ENCODE measurements at places on chromosomes 12 and 14.

DNA sequence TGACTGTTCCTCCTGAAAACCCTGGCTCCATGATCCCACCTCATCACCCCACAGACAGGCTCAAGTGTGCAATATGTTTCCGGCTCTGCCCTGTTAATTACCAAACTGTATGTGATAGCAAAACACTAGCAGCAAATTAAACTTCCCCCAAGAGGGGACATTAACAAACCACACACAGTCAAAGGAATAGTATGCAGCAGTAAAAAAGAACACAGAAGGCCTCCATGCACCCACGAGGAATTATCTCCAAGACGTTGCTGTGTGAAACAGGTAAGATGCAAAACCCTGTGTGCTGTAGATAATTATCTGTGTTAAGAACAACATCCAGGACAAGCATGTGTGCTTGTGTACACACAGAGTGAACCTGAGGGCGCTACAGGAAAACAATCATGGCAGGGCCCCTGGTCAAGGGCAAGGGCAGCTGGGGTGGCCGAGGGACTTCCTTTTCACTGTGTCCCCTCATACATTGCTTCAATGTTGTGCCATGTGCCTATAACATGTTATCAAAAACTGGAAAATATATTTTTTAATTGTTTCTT is 35.8 kb downstream of the ITPK1 start:
- H3K4me3 ChIP-seq, result no peak overlapping the region
- no peak for DNase-seq
- no peak overlapping the region for H3K27ac ChIP-seq
- peaks cover 2% of the 10 kb centered on the region for H3K4me1 ChIP-seq
- H3K36me3 ChIP-seq, result no peaks in the 10 kb centered on the region

GRCh38 chr12:78194448-78194847 is 363.8 kb downstream of the NAV3 start:
- no peaks in the 10 kb centered on the region for H3K36me3 ChIP-seq
- H3K4me1 ChIP-seq, result no peaks in the 10 kb centered on the region
- H3K4me3 ChIP-seq, result no peak overlapping the region

GRCh38 chr12:15015121-15015520 is 42.3 kb downstream of the PDE6H start:
- H3K36me3 ChIP-seq, result no peaks in the 10 kb centered on the region
- no peaks in the 10 kb centered on the region for H3K27me3 ChIP-seq
- H3K4me1 ChIP-seq, result no peaks in the 10 kb centered on the region
- no peak overlapping the region for H3K4me3 ChIP-seq

- H3K4me3 ChIP-seq, result no peak overlapping the region
- H3K27ac ChIP-seq, result no peak overlapping the region
- H3K36me3 ChIP-seq, result no peaks in the 10 kb centered on the region
- no peaks in the 10 kb centered on the region for H3K27me3 ChIP-seq
- peak; percentile 20 for DNase-seq
Measured at GRCh38 chr12:107436376-107436775, 249.2 kb upstream of the PWP1 start.

DNA sequence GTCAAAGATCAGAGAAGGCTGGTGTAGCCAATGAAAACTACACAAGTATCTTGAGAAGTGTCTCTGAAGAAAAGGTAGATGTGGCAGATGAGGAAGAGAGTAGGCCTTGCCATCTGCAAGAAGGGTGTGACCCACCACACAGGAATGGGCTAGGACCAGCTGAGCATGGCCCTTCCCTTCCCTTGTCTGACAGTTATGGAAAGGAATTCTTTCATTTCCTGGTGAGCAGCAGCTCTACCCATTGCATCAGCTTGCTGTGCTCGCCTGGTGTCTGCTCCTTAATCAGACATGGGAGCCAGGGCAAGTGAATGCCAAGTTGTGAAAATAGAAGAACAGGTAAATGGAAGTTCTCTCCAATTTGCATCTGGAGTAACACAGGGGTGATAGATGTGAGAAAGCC is 145.2 kb upstream of the KRR1 start:
- no peaks in the 10 kb centered on the region for H3K4me1 ChIP-seq
- H3K27me3 ChIP-seq, result no peaks in the 10 kb centered on the region
- no peak for DNase-seq
- no peaks in the 10 kb centered on the region for H3K36me3 ChIP-seq
- H3K4me3 ChIP-seq, result no peak overlapping the region

DNA sequence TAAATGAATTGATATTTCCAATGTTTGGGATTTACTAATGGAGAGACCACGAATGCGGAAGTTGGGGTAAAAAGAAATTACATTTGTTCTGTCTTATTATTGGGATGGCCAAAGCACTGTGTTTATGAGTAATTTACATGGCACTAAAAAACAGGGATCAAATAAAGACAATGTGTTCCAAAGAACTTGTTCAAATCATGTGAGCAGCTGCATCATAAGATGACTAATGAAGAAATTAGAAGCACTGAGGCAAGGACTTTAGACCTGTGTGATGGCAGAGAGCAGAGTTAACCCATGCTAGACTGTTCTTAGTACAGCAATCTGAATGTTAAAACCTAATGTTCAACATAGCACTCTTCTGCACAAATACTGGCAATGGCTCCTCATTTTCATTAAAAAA is 34.3 kb upstream of the DCN start:
- no peaks in the 10 kb centered on the region for H3K27me3 ChIP-seq
- no peak overlapping the region for H3K27ac ChIP-seq
- DNase-seq, result no peak
- H3K4me3 ChIP-seq, result no peak overlapping the region
- no peaks in the 10 kb centered on the region for H3K36me3 ChIP-seq
- H3K4me1 ChIP-seq, result no peaks in the 10 kb centered on the region

GRCh38 chr14:86055512-86056075 is 525.6 kb downstream of the FLRT2 start:
- no peaks in the 10 kb centered on the region for H3K36me3 ChIP-seq
- no peak overlapping the region for H3K27ac ChIP-seq
- no peak overlapping the region for H3K4me3 ChIP-seq

- no peaks in the 10 kb centered on the region for H3K27me3 ChIP-seq
- no peak for DNase-seq
- H3K36me3 ChIP-seq, result no peaks in the 10 kb centered on the region
- H3K4me1 ChIP-seq, result no peaks in the 10 kb centered on the region
- H3K4me3 ChIP-seq, result no peak overlapping the region
Measured at GRCh38 chr14:88258021-88258420, 65.0 kb downstream of the KCNK10 start.

GRCh38 chr12:42611571-42612230 is 22.2 kb upstream of the PRICKLE1 start:
- H3K4me3 ChIP-seq, result no peak overlapping the region
- no peak overlapping the region for H3K27ac ChIP-seq
- H3K4me1 ChIP-seq, result no peaks in the 10 kb centered on the region
- DNase-seq, result no peak
- no peaks in the 10 kb centered on the region for H3K36me3 ChIP-seq
- H3K27me3 ChIP-seq, result no peaks in the 10 kb centered on the region

DNA sequence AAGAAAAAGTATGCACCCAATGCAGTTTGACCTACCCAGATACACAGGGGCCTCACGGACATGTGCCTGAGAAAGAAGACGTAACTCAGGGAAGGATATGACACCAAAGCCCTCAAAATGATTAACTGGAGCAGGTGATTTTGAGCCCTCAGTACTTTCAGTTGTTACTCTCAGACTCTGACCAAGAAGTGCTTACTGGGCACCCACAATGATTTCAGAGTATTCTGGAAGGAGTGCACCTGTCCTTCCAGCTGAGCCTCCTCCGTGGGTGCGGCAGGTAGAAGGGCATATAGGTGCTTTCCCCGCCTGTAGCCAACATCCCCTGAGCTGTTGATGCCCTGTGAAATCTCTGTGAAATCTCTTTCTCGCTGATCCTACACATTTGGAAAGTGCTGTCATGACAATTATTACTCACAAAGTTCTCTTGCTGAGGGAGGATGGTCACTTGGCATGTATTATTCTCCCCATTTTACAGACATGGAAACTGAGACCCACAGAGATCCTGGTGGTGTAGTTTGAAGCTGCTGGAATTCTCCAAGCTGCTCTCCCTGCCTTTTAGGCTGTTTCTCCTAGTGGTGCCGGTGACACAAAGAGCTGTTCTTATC is 154.3 kb upstream of the CCND2 start:
- H3K27ac ChIP-seq, result no peak overlapping the region
- no peaks in the 10 kb centered on the region for H3K36me3 ChIP-seq
- peaks cover 2% of the 10 kb centered on the region for H3K4me1 ChIP-seq
- H3K4me3 ChIP-seq, result no peak overlapping the region

- no peaks in the 10 kb centered on the region for H3K4me1 ChIP-seq
- H3K4me3 ChIP-seq, result no peak overlapping the region
- no peak overlapping the region for H3K27ac ChIP-seq
- H3K36me3 ChIP-seq, result no peaks in the 10 kb centered on the region
- no peak for DNase-seq
Measured at GRCh38 chr12:110253176-110253575, 27.9 kb upstream of the ATP2A2 start.

- no peak for DNase-seq
- H3K27ac ChIP-seq, result no peak overlapping the region
- H3K4me1 ChIP-seq, result no peaks in the 10 kb centered on the region
- H3K4me3 ChIP-seq, result no peak overlapping the region
Measured at GRCh38 chr12:10121278-10121677, 8.7 kb downstream of the CLEC7A start.

GRCh38 chr12:17020765-17021164 is 414.8 kb upstream of the LMO3 start:
- DNase-seq, result peak; percentile 31
- H3K27me3 ChIP-seq, result no peaks in the 10 kb centered on the region

GRCh38 chr14:91372671-91373495 is 44.7 kb downstream of the CCDC88C start:
- H3K4me1 ChIP-seq, result peaks cover 15% of the 10 kb centered on the region
- H3K36me3 ChIP-seq, result no peaks in the 10 kb centered on the region
- no peaks in the 10 kb centered on the region for H3K27me3 ChIP-seq

DNA sequence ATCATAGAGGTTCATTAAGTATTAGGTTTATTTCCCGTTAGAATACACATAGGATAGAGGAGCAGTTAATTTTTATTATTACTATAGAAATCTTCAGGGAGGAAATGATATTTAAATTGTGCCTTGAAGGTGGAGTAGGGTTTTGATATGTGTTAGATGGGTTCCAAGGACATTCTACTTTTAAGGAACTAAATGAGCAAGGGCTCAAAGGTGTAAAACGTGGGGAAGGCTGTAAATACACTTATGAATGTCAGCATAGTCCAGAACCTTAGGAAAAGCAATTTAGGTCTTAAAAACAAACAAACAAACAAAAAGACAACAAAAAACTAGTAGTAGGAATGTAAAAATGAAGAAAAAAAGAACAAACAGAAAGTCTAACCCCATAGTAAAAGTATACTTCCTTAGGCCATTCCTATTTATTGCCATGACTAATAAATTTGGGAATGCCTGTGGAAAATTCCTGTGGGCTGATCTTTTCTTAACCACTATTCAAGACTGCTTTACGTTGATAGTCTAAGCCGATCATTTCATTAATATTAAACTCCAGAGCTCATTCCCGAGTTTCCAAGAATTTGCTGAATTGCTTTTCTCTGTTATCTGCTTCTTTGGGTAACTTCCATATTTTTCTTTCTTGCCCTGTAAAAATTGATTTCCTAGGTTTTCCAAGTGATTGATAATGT is 180.3 kb downstream of the RAD51B start:
- no peak overlapping the region for H3K27ac ChIP-seq
- no peaks in the 10 kb centered on the region for H3K36me3 ChIP-seq
- H3K27me3 ChIP-seq, result no peaks in the 10 kb centered on the region
- DNase-seq, result no peak

DNA sequence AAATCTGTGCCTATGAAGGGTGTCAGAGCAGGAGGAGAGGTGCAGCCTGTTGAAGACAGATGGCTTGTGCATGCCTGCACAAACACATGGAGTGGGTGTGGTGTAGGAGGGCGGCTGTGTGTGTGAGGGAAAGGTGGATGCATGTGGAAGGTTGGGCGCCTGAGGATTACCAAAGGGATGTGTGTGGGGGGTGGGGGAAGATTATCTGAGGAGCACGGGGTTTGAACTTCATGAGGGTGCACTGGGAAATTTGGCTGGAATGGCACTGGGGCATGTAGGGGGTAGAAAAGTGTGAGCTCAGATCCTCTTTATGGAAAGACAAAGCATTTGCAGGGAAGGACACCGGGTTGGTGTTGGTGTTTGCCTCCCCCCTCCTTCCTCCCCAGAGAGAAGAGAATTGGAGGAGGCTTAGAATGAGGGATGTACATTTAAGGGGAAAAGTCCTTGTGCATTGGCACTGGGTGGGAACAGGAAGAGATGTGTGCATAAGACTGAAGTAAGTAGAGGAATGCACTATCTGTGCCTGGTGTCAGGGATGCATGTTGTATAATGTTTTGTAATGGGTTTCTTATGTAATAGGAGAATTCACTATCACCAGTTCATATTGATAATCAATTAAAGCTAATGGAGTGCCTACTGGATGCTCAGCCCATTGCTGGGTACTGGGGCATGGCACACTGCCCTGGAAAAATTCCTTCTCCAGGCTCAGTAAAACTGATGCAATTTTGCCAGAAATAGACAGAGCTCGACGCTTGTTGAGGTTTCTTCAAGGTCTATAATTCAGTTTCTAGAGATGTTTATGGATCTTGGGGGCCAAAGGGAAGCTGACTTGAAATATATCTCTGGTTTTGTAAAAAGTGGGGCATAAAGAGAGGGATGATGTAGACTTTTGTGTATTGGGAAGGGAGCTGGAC is 3.0 kb downstream of the NTF3 start:
- DNase-seq, result no peak
- H3K36me3 ChIP-seq, result no peaks in the 10 kb centered on the region
- H3K27me3 ChIP-seq, result peaks cover 52% of the 10 kb centered on the region

All from iPS DF 6.9 (cell line).